ENCODE measurements at places on chromosomes 16 and 17.

- DNase-seq, result no peak
These were observed 50.4 kb downstream of the LITAF start for GRCh38 chr16:11536104-11536866.

DNA sequence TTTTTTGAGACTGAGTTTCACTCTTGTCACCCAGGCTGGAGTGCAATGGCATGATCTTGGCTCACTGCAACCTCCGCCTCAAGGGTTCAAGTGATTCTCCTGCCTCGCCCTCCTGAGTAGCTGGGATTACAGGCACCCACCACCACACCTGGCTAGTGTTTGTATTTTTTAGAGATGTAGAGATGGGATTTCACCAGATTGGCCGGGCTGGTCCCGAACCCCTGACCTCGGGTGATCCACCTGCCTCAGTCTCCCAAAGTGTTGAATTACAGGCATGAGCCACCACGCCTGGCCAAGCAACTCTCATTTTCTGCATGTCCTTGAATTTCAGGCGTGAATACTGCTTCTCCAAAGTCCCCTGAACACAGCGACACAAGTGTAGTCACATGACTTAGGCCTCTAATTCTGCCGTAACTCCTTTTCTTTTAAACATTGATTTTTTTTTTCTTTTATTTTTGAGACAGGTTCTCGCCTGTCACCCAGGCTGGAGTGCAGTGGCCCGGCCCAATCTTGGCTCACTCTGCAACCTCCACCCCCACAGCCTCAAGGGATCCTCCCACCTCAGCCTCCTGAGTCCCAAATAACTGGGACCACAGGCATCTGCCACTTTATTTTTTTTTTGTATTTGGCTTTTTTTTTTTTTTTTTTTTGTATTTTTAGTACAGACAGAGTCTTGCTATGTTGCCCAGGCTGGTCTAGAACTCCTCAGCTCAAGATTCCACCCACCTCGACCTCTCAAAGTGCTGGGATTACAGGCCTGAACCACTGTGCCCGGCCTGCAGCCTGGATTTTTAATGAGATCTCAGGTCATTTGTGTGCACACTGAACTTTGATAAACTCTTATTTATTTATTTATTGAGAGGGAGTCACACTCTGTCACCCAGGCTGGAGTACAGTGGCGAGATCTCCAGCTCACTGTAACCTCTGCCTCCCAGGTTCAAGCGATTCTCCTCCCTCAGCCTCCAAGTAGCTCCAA, 124.6 kb downstream of the KCNJ18 start:
- no peak for DNase-seq

DNA sequence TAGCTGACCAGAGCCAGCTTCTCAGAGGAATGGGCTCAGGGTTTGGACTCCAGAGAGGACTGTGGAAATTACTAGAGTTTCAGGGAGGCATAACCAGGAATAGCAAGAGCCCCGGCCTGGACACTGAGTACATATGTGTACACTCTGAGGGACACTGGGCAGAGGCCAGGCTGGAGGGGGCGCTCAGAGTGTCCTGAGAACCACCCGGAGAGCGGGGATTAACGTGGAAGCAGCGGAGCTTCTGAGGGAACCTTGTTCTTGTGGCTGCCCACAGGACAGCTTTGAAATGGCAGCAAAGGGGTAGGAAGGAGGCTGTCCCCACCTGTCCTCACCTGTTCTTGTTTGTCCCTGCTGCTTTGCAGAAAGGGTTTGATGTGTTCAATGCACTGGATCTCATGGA, 27.8 kb downstream of the PLCD3 start:
- DNase-seq, result no peak

DNA sequence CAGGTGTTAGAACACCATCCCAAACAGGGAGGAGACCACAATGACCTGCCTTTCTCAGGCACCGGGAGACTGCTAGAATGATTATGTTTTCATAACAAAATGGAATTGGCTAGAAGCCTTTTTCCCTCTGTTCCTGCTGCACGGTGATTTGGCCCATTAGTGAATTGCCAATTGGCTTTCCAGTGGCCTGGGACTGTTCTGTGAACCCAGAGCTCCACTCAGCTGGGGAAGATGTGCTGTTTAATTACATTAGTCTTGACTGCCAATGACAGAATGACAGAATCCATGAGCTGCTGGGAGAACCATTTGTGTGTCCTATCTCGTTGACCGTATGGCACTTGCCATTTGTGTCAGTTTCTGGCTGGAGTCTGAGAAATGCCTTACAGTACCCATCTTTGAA, 242.9 kb downstream of the CDH11 start:
- no peak for DNase-seq

DNA sequence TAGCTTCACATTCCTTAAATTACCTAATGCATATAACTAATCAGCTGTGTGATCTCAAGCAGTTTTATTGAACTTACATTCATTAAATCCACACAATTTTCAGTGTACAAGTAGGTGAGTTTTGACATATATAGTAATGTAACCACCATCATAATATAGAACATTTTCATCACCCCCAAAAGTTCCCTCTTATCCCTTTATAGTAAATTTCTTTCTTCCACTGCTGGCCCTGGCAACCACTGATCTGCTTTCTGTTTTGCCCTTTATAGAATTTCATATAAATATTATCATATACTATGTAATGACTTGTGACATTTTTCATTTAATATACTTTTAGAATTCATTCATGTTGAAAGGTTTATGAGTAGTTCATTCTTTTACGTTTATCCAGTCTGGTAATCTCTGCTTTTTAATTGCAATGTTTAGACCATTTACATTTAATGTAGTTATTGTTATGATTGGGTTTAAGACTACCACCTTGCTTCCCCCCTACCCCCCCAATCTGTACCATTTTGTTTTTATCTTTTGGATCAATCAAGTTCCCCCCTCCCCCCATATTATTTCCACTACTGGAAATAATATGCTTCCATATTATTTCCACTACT, 125.3 kb upstream of the NACA2 start:
- DNase-seq, result no peak

DNA sequence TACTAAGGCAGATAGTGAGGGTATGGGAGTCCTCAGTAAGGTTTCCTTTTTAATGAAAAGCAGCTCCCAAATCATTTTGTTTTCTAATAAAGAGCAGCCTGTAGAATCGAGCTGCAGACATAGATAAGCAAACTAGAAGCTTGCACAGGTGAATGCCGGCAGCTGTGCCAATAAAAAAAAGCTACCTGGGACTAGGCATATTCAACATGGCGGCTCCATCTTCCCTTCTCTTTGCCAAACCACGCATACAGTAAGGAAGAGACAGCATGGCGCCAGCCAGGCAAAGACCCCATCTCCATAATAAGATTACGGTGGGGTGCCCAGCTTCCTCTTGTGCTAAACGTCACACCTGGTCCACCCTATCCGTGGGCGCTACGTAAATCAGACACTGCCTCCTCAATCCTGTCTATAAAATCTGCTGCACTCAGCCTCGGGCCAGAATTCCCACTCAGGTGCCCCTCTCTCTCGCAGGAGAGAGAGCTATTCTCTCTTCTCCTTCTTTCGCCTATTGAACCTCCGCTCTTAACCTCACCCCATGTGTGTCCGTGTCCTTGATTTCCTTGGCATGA, 92.7 kb upstream of the FA2H start:
- no peak for DNase-seq

GRCh38 chr17:41683441-41684007, 5.2 kb upstream of the EIF1 start:
- DNase-seq, result no peak

GRCh38 chr16:57324749-57325148, 33.8 kb upstream of the CCL22 start:
- DNase-seq, result no peak

DNA sequence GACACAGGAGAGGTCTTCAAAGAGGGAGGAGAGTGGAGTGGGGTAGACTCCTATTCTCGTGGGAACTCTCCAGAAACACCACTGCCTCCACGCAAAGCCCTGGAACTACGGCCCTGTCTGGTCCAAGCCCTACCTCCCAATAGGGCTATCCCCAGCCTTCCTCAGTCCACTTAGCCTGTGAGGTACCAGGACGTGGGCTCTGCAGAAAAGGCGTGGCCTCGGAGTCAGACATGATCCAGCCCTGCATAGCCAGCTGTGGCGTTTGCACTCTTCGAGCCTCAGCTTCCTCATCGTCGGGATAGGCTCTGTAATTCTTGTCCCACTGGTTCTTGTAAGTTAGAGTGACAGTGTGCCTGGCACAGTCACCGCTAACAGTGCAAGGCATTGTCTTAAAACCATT, 13.8 kb downstream of the ENDOV start:
- no peak for DNase-seq

- no peak for DNase-seq
These were observed 325.8 kb downstream of the ABCC12 start for GRCh38 chr16:47829850-47830600.

DNA sequence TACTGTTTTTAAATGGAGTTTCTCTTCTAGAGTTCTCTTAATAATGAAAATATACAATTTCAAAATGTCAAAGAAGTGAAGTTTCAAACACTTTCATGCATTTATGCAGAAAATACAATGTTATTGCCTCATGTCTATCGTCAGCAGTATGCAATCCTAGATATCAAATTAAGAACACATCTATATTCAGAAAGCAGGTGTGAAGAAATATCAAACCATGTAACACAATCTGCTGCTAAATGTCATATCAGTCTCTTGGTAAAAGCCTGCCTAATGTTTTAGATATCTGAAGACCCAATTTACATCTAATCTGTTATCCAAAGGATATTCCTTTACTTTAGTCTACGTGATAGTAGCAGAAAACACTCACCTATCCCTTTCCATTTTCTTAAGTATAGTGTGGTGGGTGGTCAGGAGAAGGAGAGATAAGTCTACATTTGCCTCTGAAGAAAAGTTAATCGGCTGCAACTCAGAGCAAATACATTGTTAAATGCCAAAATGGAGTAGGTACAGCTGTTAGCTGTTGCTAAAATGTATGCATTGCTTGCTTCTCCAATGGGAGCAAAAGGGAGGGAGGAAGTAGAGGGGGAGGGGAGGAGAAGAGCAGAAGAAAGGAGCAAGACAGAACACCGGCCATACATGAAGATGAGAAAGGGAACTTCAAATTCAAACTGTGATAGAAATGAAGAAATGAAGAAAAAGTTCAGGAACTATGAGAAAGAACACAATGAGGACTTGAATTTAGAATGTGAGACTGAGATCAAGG, 64.9 kb downstream of the ITFG1 start:
- DNase-seq, result no peak

- no peak for DNase-seq
These were observed 22.8 kb upstream of the TOX3 start for GRCh38 chr16:52569701-52570100.

- no peak for DNase-seq
These were observed 2.2 kb upstream of the EFTUD2 start for GRCh38 chr17:44901411-44901921.

Data from GM13977 (cell line).